Frontal cortex (tissue), 4 donors: ENCODE measurements at places on chromosomes 7 and 10. TPM values are rescaled to one million over a fixed set of nuclear protein-coding genes. Genes with fewer than 3 reads are reported as not detected.

The HTR5A gene
- total RNA-seq = 2.9 TPM

The CTAGE15 gene
- total RNA-seq = under 0.01 TPM

The CRYGN gene
- under 0.01 TPM for total RNA-seq

The LAMB4 gene
- total RNA-seq = 0.82 TPM

The VWC2 gene
- total RNA-seq = 4.5 TPM

GRCh38 chr10:44424298-44424697, 39.4 kb upstream of the CXCL12 start:
- no peak for DNase-seq

DNA sequence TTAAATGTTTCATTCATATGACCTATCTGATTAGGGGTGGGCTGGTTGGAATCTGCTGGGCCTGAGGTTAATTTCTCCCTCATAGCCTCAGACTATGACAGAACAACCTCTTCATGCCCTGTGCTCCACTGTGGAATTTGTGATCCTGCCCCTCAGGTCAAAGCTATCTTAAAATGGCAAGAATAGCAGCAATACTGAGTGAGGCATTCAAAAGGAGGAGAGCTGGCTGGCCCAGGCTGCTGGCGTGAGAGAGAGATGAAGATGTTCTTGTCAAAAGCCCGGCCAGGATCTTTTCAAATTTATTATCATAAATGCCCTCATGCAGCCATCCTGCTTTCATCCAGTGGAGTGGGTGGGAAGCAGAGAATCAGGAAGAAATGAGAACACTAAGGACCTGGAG, 41.8 kb upstream of the PLCE1 start:
- DNase-seq = no peak

- DNase-seq = no peak
Measured at GRCh38 chr7:117259615-117260014, 63.2 kb downstream of the WNT2 start.
